ENCODE measurements at places on chromosomes 1 and 21.
A peak's percentile ranks its signal among the peaks of the same experiment; 100 is the strongest.

- peak; percentile 45 for DNase-seq
Observed at GRCh38 chr1:67159233-67159632, 7.0 kb upstream of the IL23R start.

- no peak for DNase-seq
Observed at GRCh38 chr1:32627596-32628162, 22.7 kb downstream of the ZBTB8OS start.

GRCh38 chr21:16305686-16306085 lies 575.9 kb downstream of the USP25 start:
- DNase-seq = no peak

- DNase-seq = no peak
Observed at GRCh38 chr1:64515427-64515826, 45.5 kb downstream of the CACHD1 start.
